ENCODE measurements at places on chromosomes 2 and 18. TPM values are rescaled to one million over a fixed set of nuclear protein-coding genes. Genes with fewer than 3 reads are reported as not detected.

The SCN1A gene
- total RNA-seq: not detected

GRCh38 chr18:74116633-74117554 is 30.7 kb downstream of the FBXO15 start:
- peak; percentile 28 for DNase-seq

DNA sequence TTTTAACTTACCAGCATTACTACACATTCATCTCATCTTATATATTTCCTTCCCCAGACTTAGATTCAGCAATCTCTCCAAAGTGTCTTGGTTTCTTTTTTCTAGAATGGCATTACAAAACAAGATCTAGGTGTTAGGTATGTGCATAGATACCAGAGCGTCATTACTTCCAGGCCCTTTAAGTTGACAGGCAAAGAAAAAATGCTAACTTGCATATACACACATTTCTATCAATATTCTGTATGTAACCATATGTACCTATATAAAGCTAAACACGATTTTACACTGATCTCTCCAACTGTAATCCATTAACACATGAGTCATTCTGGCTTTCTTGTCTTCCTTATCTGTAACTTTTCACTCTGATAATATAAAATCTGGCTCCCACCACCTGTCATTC is 503.8 kb upstream of the NRXN1 start:
- DNase-seq: no peak

DNA sequence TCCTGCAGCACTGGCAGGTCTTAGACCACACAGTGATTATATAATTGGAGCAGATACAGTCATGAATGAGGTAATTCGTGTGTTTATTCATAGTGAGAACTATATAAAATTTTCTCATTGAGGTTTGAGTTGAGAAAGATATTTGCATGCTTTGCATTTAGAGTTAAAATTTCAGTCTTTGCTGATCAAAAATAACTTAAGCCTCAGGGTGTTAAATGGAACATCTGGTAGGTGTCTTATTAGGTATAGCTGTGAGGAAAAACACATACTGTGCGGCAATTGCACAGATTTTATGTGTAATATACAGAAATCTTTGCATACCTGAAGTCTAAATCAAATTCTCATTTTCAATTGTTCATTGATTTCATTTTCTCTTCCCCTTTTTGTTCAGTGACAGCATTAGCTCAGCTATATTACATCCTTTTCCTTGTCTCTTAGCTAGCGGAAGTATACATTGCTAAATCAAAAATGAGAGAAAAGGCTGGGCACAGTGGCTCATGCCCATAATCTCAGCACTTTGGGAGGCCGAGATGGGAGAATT is 21.2 kb downstream of the GORASP2 start:
- DNase-seq: no peak

DNA sequence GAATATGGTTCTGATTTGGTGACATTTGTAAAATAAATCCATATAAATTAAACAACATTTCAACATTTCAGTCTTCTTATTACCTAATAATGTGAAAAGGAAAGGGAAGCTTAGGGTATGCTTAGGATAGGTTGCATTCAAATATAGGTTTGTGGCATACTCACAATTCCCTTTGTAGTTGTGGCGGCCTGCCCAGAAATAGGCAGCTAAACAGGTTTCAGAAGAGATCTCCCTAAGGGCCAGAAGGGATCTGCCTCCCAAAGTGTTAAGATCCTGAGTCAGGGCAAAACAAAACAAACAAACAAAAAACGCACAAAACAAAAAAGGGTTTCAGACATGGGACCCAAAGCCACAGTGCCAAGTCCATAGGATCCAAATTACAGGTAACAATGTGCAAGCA is 41.4 kb upstream of the TCF7L1 start:
- no peak for DNase-seq

- peak; percentile 81 for DNase-seq
Observed at GRCh38 chr2:27806311-27807059, 35.0 kb downstream of the MRPL33 start.

- no peak for DNase-seq
Observed at GRCh38 chr2:156158808-156159207, 173.7 kb downstream of the NR4A2 start.

DNA sequence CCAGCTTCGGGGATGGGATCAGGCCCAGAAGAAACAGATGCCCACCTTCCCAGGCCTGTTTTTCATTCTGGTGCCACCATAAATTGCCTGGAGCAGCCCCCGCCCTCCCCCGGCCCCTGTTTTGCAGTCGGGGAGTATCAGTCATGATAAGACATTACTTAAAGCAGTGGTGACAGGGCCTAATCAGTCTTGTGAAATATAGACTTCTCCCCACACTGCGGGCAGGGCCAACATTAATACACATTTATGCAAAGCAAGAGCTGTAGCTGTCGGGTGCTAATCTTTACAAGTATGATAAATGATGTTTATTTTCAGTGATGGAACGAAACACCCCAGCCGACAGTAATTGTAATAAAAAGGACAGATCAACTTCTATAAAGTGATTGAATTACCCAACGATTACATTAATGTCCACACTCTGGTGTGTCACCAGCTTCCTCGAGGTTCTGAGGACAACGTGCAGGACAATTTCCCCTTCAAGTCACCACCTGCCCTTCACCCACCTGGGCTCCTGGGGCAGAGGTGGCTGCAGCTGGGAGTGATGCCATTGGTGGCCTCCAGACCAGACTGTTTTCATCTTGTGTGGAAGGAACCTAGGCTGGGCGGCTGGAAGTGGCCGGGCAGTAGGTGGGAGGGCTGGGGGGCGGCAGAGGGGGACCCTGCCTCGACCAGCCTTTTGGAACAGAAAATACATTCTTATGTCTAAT is 226.0 kb downstream of the TFCP2L1 start:
- no peak for DNase-seq

- no peak for DNase-seq
Observed at GRCh38 chr2:3779496-3780049, 76.2 kb downstream of the DCDC2C start.

DNA sequence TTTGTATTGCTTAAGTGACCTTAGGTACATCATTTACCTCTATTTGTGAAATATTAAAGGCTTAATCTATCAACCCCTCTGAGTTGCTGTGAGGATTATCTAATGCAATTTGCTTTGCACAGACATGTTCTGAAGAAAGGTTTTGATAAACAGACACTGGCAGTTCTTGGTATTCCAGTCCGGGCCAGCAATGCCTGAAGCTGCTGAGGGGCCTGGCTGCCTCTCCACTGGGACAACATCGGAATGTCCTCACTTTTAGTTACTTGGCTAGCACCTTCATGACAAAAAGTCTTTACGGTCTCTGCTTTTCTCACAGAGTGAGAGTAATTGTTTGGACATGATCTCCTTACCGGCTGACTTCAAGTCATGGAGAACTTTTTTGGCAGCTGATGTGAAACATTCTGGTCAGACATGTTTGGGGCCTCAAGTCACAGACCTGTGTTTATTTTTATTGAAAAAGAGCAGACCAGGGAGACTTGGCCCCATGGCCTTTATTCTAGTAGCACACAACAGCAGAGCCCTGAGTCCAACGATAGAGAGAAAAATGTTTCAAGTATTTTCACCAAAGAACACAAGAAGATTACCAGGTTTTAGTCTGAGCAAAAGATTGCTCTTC is 1112.3 kb upstream of the FANCL start:
- DNase-seq: no peak

- DNase-seq: no peak
Observed at GRCh38 chr2:206428783-206429182, 14.5 kb upstream of the ADAM23 start.

DNA sequence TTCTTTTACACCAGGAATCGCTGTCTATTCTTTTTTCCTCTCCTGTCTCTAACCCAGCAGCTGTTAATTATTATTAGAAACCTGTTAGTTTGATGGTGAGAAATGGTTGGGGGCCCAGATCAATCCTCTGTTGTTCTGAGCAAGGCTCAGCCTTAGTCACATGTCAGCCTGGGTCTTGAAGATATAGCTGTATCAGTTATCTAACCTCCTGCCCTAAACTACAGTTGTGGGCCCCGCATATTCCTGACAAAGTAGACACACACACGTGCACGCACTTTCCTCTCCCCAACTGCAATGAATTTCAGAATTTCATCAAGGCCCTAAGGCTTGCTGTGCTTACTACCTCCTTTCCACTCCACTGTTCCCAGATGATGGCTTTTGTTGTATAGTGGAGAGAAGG is 54.6 kb downstream of the OLA1 start:
- DNase-seq: no peak
